Hematopoietic multipotent progenitor cell treated with erythropoietin and hydrocortisone succinate and interleukin-3 and kit ligand, for 4 days (in vitro differentiated cells): ENCODE measurements at places on chromosomes 6 and 20.

DNA sequence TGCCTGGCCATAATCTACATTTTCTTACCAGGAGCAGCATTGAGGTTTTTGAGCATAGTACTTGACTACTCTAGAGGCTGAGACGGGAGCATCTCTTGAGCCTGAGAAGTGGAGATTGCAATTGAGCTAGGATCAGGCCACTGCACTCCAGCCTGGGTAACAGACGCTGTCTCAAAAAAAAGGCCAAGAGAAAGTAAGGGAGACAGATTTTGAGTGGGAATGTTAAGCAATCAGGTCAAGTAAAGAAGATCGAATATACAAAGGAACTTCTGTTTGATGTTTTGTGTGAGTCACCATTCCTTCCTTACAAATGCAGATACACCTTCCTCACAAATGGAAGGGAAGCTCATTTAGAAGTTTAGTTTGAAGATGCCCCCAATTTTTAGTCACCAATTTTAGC lies 4.4 kb downstream of the PNRC1 start:
- no peak for DNase-seq

- DNase-seq = peak; percentile 79
These were observed 198.6 kb downstream of the BACH2 start for GRCh38 chr6:90098001-90098531.

DNA sequence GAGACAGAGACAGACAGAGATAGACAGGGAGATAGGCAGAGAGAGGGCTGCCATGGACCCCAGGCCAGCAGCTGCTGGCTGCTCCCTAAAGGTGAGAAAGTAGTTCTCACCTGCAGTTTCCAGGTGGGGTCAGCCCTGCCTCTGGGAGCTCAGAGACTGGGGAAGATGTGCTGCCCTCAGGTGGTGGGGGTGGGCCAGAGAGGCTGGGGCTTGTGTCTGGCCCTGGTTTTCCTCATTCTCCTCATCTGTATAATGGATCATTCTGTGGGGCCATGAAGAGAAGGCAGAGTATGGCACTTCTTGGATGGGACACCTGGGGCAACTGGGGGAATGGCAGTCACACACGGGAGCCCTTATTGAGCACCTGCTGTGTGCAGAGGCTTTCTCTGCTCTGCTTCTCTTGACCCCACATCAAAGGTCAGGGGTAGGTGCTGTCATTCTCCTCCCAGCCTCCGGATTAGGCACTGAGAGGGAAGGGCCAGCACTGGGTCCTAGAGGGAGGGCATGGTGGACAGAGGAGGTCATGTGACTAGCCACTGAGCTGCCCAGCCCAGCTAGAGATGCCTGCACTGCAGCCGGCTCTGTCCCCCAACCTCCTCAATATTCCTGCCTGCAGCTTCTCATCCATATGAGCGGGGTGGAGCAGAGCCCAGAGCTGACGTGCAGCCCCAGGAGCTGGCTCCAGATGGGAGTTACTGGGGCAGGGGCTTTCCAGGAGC lies 4.1 kb downstream of the ANGPT4 start:
- no peak for DNase-seq

- no peak for DNase-seq
These were observed 57.7 kb downstream of the DHX35 start for GRCh38 chr20:39019805-39020325.

DNA sequence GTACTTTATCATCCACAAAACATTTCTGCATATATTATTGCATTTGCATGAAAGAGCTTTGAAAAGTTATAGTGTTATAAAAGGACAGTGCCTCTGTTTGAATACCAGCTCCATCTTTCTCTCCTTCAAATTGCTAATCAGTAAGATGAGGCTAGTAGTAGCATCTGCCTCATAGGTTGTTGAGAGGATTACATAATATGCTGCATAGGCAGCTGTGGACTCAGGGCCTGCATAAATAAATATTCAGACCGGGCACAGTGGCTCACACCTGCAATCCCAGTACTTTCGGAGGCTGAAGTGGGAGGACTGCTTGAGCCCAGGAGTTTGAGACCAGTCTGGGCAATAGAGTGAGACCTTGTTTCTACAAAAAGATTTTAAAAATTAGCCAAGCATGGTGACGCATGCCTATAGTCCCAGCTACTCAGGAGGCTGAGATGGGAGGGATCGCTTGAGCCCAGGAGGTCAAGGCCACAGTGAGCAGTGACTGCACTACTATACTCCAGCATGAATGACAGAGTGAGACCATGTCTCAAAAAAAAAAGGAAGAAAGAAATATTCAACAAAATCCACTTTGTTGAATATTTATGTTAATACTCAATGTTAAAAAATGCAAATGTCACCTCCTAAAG lies 18.3 kb upstream of the SEC63 start:
- no peak for DNase-seq

- DNase-seq = peak; percentile 29
These were observed 100.0 kb downstream of the MBOAT1 start for GRCh38 chr6:20112241-20112640.

DNA sequence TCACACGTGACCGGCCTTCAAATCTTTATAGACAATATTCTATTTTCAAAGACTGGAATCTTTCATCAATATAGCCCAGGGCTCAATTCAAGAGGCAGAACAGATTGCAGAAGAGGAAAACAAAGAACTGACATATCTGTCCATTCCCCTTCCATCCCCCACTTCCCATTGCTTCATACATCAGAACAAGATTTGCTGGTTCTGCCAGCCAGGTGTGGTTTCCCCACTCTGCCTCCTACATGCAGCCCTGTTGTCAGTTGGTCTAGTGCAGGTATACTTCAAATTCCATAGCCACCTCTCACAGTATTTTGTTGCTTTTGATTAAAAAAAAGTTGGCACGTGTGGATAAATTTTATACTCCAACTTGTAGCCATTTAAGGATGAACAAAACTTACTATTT lies 174.9 kb downstream of the CD109 start:
- DNase-seq = no peak

GRCh38 chr6:35085359-35086281 lies 55.5 kb downstream of the TCP11 start:
- DNase-seq = no peak

GRCh38 chr6:84227044-84227433 lies 404 bp downstream of the CEP162 start:
- DNase-seq = peak; percentile 20

DNA sequence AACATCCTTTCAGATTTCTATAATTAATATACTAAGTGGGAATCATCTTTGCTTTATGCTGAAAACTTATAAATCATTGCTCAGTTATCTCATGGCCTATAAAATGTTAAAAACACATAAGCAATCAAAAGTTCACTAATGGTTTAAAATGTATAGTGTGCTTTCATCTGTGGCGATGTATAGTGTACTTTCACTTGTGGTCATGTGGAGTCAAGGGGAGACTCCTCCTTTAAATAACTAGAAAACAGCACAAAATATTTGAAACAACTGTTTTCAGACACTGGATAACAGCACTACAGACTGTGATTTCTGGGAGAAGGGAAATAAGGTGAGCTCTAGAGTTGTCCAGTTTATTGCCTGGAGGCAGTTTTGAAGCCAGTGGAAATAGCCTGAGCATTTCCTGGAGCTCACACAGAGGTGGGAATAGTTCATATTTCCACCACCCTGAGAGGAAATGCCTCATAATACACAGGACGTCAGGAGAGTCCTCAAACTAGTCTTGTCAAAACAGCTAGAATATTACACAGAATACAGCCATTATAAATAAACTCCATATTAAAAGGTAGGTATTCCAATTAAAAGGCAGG lies 89.4 kb downstream of the CEP162 start:
- no peak for DNase-seq

- DNase-seq = no peak
These were observed 85.5 kb downstream of the WASF1 start for GRCh38 chr6:110093981-110094380.

DNA sequence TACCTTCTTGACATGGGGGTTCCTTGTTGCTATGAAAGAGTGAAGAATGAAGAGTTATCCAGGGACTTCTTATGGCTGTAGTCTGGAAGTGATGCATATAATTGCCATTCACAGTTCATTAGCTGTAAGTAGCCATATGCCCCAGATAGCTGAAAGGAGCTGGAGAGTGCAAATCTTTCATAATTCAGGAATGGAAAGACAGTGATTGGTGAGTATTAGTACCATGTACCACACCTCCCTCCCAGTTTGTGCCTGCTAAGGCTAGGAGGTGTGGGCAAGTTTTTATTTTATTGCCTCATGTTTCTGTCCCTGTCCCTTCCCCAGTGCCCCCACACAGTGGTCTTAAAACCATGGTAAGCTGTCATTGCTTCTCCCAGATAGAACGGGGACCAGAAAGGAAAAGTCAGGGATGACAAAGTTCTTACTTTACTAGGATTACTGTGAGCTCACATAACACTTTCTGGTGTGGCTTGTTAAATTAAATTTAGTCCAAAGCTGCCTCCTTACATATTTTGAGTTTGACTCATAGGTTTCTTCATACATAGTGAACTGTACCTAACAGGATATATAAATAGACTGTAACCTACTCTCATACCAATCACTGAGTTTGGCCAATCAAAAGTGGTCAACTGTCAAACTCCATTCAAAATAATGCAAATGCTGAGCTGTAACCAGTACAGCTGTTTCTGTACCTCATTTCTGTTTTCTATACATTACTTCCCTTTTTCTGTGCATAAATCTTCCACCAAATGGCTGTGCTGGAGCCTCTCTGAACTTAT lies 119.4 kb downstream of the RFPL4B start:
- peak; percentile 25 for DNase-seq

- no peak for DNase-seq
These were observed 137.6 kb upstream of the ATXN1 start for GRCh38 chr6:16898640-16899396.

DNA sequence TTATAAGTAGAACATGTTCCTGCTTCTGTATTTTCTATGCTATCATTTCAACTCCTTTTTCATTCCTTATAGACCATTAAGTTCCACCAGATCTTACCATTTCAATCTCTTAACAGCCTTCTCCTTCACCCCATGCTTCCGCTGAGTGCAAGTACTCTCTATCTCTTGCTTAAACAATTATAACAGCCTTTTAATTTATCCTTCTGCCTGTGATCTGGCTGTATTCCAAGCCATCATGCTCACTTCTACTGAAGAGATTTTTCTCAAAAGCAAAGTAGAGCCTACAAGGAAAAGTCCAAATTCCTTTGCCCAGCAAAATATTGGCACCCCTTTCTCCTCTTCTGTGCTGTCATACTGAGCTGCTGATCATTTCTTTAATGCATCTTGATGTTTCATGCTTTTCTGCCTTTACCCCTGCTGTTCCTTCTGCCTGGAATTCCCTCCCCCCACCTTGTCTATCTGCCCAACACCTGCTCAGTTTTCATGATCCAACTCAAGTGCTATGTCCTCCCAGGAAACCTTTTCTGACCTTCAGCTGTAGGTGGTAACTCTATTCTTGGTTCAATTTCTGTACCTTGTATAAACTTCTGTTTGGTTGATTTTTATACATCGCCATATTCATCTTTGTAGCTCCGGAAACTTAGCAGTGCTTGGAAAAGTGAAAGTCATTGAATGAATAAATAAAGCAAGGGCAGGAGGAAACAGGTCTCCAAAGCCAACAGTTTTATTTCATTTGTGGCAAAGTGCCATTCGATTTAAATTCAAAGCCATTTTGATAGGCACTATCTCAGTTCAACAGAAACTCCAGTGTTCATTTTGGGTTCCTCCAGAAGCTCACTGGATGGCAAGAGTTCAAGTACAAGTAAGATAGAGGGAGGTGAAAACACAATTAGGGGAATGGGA lies 10.5 kb upstream of the BMP2 start:
- no peak for DNase-seq

DNA sequence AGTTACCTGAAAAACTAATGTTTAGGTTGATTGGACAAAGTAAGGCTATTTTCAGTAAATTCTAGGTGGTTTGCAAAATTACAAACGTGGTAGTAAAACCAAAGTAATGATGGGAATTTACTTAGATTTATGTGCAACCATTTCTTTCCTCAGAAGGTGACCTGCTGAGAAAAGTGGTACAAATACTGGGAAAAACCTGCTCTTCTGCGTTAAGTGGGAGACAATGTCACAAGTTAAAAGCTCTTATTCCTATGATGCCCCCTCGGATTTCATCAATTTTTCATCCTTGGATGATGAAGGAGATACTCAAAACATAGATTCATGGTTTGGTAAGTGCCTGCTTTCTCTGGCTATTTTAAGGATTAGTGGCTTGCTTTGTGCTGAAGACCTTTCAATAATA lies 18.2 kb downstream of the TPX2 start:
- DNase-seq = no peak

DNA sequence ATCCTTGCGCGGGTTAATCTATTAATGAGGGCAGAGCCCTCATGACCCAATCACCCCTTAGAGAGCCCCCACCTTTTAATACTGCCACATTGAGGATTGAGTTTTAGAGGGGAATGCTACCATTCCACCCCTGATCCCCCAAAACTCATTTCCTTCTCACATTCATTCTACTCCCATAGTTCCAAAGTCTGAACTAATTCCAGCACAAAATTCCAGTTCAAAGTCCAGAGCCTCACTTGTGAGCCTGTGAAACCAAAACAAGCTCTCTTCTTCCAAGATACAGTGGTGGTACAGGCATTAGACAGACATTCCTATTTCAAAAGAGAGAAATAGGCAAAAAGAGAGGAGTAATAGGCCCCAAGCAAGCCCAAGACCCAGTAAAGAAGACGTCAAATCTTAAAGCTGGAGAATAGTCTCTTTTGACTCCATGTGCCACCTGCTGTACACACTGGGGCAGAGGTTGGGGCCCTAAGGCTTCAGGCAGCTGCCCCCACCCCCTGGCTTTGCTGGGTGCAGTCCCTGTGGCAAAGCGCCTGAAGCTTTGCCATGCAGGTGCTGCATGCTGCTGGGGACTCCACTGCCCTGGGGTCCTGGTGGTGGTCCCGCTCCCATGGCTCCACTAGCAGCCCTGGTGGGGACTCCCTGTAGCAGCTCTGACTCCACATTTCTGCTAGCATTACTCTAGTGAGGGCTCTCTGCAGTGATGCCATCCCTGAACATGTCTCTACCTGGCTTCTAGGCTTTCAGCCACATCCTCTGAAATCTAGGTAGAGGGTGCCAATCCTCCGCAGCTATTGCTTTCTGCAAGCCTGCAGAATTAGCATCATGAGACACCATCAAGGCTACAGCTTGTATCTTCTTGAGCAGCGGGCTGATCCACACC lies 41.3 kb downstream of the RSPH3 start:
- DNase-seq = peak; percentile 15

DNA sequence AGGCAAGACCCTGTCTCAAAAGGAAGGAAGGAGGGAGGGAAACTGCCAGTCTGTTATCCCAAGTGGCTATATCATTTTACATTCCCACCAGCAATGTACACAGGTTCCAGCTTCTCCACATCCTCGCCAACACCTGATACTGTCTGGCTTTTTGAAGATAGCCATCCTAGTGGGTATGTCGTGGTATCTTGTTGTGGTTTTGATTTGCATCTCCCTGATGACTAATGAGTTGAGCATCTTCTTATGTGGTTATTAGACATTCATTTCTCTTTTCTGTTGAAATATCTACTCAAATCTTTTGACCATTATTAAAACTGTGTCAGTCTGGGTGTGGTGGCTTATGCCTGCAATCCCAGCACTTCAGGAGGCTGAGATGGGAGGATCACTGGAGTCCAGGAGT lies 47.9 kb upstream of the ARID1B start:
- DNase-seq = peak; percentile 41

DNA sequence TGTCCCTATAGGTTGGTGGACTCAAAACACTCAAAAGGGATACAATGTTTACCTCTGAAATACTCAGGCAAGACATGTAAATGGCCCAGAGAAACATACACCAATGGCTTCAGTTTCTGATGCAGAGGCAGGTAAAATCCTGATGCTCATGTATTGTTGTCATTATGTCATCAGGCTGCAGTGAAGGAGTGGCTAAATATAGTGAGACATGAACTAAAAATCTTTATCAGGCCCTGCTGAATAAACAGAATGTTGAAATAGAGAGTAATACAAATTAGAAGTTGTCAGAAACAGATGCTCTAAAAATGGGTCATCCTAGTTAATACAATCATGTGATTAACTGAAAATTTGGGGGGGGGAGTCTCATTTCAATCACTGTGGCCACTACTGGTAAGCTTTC lies 20.4 kb downstream of the PTPRK start:
- no peak for DNase-seq
